ENCODE measurements at places on chromosomes 4 and X. TPM values are rescaled to one million over a fixed set of nuclear protein-coding genes. Genes with fewer than 3 reads are reported as not detected.

- H3K4me1 ChIP-seq = peaks cover 10% of the 10 kb centered on the region
- no peaks in the 10 kb centered on the region for H3K36me3 ChIP-seq
- peaks cover 10% of the 10 kb centered on the region for H3K27me3 ChIP-seq
- no peak within 1 kb of the TSS for H3K27ac ChIP-seq
- peak within 1 kb of the TSS; percentile 51 for H3K4me3 ChIP-seq
These were observed at the start of gene BEX2 for GRCh38 chrX:103310555-103311398. Gene BEX2 (minus strand): TSS chrX:103310990. CDS start chrX:103309976, 1,014 bp downstream.

DNA sequence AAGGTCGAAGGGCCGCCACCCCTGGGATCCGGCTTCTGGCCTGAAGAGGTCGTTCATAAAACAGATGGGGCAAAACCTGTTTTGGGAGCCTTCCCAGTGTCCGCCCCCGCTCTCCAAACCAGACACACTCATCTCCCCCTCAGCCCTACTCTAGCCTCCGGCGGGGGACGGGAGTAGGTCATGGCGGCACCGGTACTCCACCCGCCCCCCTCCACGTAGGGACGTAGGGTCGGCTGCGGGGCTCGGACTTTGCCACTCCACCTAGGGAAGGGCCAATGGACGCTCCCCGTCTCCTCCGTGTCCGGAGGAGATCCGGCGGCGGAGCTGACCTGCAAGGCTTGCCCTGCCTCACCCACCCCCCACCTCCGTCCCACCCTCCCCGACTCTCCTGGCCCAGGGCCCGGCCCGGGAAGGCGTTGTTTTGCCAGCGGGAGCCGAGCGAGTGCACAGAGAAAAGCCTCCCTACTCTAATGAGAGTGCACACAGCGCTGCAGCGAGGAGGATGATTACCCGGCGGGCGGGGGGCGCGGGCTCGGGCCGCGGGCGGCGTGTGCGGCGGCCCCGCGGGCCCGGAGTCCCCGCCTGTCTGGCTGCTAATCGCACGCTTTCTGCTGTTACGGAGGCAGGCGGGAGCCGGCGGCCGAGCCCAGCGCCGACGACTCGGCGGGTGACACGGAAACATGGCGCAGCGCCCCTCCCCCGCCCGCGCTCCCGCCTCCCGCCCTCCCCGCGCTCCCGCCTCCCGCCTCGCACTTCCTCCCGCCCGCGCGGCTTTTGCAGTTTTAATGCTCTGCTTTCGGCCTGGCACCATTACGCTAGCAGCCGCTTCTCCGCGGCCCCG, 8.3 kb upstream of the BCOR start:
- peak overlapping the region; percentile 81 for H3K4me3 ChIP-seq
- H3K4me1 ChIP-seq = peaks cover 31% of the 10 kb centered on the region
- no peaks in the 10 kb centered on the region for H3K27me3 ChIP-seq
- H3K27ac ChIP-seq = peak overlapping the region; percentile 83

DNA sequence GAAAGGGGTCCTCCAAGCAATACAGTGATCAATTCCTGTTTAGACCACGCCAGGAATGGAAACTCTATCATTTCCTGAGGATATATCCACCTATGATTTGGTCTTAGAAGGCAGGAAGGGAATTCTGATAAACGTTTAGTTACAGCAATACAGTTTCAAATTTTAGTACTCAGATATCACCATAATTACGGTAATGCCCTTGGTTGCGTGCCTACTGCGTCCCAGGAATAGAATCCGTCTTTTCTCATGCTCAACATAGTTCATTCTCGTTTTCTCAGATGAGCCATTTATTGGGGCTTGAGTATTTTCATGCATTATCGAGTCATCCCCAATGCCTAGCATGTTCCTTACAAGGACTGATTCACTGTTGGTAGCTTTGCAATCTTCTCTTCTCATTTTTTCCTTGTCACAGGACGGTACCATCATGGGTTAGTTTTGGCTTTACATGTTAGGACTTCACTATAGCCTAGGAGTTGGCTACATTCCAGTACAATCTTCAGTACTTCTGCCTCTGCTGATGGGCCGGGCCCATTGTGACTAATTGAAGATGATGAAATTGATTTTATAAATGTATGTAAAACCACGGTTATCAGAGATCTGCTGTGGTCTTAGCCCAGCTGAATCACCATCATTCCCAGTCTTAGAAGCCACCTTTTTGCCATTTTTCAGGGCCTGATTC, 4.4 kb upstream of the PRKX start:
- no peak overlapping the region for H3K27ac ChIP-seq
- H3K27me3 ChIP-seq = no peaks in the 10 kb centered on the region
- H3K4me1 ChIP-seq = no peaks in the 10 kb centered on the region
- H3K36me3 ChIP-seq = no peaks in the 10 kb centered on the region
- H3K4me3 ChIP-seq = no peak overlapping the region
- DNase-seq = no peak

DNA sequence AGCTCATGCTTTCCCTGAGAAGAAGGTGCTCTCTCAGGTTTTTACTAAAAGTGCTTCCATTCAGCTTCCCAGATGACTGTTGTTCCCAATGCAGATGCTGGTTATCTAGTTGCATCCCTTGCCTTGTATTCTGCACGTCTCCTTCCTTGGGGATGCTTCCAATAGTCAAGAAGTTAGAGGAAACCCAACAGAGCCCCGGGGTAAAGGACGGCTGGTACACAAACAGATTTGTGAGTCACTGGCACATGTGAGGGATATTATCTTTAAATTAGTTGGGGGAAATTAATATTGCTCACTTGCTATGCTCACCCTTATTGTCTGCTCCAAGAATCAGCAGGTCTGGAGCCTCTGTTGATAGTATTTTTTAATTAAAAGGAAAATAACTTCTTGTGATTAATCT, 465.2 kb upstream of the BOD1L1 start:
- H3K27ac ChIP-seq = no peak overlapping the region
- no peaks in the 10 kb centered on the region for H3K4me1 ChIP-seq
- H3K27me3 ChIP-seq = no peaks in the 10 kb centered on the region
- DNase-seq = no peak
- H3K36me3 ChIP-seq = no peaks in the 10 kb centered on the region

GRCh38 chrX:36087366-36087765, 167.8 kb downstream of the CFAP47 start:
- no peaks in the 10 kb centered on the region for H3K27me3 ChIP-seq
- no peak overlapping the region for H3K27ac ChIP-seq
- no peaks in the 10 kb centered on the region for H3K4me1 ChIP-seq
- DNase-seq = no peak

DNA sequence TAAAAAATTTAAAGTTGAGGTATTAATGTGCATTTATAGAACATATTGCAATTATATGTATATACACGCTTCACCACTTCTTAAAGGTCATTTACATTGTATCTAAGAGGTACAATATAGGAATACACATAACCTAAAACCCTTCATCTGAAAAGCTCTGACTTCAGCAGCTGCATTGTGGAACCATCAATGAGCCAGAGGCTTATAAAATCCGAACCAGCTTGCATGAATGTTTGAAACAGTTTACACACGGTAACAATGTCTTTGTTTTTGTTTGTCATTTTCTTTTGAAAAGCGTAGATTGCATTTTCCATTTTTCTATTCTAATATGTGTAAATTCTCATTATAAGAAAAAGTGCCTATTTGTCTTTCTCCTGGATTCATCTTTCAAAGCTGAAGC, 221.6 kb downstream of the DCLK2 start:
- no peak overlapping the region for H3K4me3 ChIP-seq
- DNase-seq = no peak
- no peaks in the 10 kb centered on the region for H3K36me3 ChIP-seq
- H3K4me1 ChIP-seq = no peaks in the 10 kb centered on the region

DNA sequence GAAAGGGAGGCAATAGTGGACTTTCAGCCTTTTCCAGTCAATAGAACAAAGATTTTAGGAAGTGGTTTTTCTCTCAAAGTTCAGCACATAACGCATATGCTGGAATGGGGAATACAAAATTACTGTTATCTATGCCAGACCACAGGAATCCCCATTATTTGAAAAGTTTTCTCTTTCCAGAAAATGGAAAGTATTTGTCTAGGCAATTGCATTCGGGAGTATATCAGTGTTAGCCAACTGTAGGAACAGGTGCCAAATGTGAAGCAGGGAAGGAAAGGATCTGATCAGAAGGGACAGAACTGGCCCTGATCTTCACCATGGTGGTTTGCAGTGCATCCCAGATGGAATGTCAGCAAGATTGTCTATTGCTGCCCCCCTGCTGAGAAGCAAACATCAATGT, 213.6 kb downstream of the CPE start:
- H3K4me3 ChIP-seq = no peak overlapping the region
- DNase-seq = no peak
- no peaks in the 10 kb centered on the region for H3K36me3 ChIP-seq
- H3K27me3 ChIP-seq = no peaks in the 10 kb centered on the region

- H3K27me3 ChIP-seq = no peaks in the 10 kb centered on the region
- H3K27ac ChIP-seq = no peak overlapping the region
- no peaks in the 10 kb centered on the region for H3K36me3 ChIP-seq
- no peak for DNase-seq
- no peak overlapping the region for H3K4me3 ChIP-seq
- no peaks in the 10 kb centered on the region for H3K4me1 ChIP-seq
These were observed 197.8 kb downstream of the EDA start for GRCh38 chrX:69813677-69814076.

DNA sequence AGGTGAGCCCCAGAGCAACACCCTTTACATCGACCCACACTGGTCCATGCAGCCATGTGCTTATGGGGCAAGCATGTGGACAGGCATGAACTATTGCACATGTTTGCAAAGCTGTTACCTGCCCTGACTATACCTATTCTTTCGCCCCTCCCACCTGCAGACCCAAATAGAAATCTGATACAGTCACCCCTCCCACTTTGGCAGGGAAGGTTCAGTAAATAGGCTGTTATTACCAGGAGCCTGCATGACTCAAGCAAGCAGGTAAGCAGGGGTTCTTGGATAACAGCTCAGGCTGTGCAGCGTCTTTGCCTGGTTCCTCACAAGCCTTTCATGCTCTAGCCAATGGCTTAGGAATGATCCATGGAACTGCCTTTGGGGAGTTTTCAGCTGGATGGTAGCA, 122.7 kb upstream of the DIPK2B start:
- no peaks in the 10 kb centered on the region for H3K27me3 ChIP-seq
- no peak overlapping the region for H3K27ac ChIP-seq
- DNase-seq = no peak
- no peak overlapping the region for H3K4me3 ChIP-seq

GRCh38 chrX:114344756-114345349, 239.0 kb upstream of the HTR2C start:
- no peaks in the 10 kb centered on the region for H3K36me3 ChIP-seq
- no peak overlapping the region for H3K4me3 ChIP-seq
- no peak overlapping the region for H3K27ac ChIP-seq

DNA sequence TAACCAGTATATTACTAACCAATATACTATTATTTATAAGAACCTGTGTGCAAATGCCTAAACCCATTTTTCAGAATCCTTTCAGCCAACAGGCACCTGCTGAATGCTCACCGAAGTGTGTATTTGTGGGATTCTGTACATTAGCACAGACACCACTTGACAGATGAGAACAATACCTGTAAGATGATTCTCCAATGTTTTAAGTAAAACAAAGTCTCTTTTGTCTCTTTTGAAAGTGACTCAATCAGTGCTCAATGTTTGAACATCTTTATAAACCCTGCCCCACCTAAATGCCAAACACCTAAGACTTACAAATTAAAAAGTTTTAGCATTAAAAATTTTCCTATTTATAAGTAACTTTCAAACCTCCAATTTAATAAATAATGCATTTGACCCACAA, 763 bp downstream of the ASB9 start:
- H3K36me3 ChIP-seq = no peaks in the 10 kb centered on the region
- H3K27me3 ChIP-seq = no peaks in the 10 kb centered on the region
- peaks cover 3% of the 10 kb centered on the region for H3K4me1 ChIP-seq
- H3K4me3 ChIP-seq = no peak overlapping the region
- H3K27ac ChIP-seq = no peak overlapping the region

- H3K27ac ChIP-seq = no peak overlapping the region
- H3K4me1 ChIP-seq = peaks cover 77% of the 10 kb centered on the region
- no peak for DNase-seq
- H3K27me3 ChIP-seq = no peaks in the 10 kb centered on the region
- no peaks in the 10 kb centered on the region for H3K36me3 ChIP-seq
These were observed 15.2 kb downstream of the PDGFC start for GRCh38 chr4:156956359-156956758.

DNA sequence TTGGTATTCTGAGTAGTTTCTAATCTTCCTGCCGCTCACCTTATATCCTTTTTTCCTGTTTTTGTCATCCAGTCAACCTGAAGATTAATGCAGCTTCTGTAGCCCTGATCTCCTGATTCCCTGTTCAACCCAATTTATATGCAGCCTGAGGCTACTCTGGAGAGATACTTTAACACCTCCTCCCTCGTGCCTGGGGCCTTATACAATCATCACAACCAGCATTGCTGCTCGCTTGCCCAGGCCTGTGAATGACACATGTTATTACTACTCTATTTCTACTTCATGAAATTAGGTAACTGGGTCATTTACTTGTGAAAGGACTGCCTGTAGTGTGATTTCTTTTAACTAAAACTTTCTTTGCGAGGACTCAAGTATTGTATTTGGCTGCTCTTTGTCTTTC, 33.7 kb upstream of the WDR17 start:
- H3K4me3 ChIP-seq = no peak overlapping the region
- H3K36me3 ChIP-seq = no peaks in the 10 kb centered on the region
- no peaks in the 10 kb centered on the region for H3K27me3 ChIP-seq
- H3K4me1 ChIP-seq = peaks cover 7% of the 10 kb centered on the region
- H3K27ac ChIP-seq = no peak overlapping the region
- DNase-seq = no peak

DNA sequence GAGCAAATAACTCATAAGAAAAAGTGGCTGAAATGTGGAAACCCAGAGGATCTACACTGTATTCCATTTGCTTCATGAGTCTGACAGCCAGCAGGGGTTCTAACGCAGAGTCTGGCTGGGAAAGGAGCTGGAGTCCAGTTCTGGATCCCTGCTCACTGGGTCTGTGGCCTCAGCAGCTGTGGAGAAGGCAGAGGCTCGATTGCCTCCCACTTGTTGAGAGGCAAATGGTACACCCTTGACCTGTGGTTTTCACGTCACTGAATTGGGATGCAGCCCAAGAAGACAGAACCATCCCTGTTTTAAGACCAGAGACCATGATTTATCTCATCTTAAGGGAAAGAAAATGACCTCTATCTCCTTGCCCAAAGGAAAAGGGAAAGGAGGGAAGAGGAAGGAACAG, 147.0 kb upstream of the NOCT start:
- H3K36me3 ChIP-seq = no peaks in the 10 kb centered on the region
- no peak overlapping the region for H3K27ac ChIP-seq
- no peak for DNase-seq
- H3K27me3 ChIP-seq = no peaks in the 10 kb centered on the region
- H3K4me3 ChIP-seq = no peak overlapping the region

- H3K27ac ChIP-seq = no peak overlapping the region
- H3K4me1 ChIP-seq = peaks cover 10% of the 10 kb centered on the region
- H3K36me3 ChIP-seq = no peaks in the 10 kb centered on the region
These were observed 59.1 kb downstream of the FBXW7 start for GRCh38 chr4:152476796-152477195.

Gene TKTL2
- not detected for total RNA-seq

Gene DHRSX
- total RNA-seq = 20.9 TPM

Gene PRSS12
- total RNA-seq = under 0.01 TPM

Gene STAG2
- 75.9 TPM for total RNA-seq

Gene TMPRSS11F
- not detected for total RNA-seq

Gene RIBC1
- 0.42 TPM for total RNA-seq

Gene SULT1B1
- 0.52 TPM for total RNA-seq

Gene NDST3
- total RNA-seq = not detected

Gene PGK1
- total RNA-seq = 236 TPM

Gene ALAS2
- 1.9 TPM for total RNA-seq

Gene SSX2B
- total RNA-seq = not detected

Gene ZIC3
- not detected for total RNA-seq
